ENCODE measurements at places on chromosomes 2 and 18.

DNA sequence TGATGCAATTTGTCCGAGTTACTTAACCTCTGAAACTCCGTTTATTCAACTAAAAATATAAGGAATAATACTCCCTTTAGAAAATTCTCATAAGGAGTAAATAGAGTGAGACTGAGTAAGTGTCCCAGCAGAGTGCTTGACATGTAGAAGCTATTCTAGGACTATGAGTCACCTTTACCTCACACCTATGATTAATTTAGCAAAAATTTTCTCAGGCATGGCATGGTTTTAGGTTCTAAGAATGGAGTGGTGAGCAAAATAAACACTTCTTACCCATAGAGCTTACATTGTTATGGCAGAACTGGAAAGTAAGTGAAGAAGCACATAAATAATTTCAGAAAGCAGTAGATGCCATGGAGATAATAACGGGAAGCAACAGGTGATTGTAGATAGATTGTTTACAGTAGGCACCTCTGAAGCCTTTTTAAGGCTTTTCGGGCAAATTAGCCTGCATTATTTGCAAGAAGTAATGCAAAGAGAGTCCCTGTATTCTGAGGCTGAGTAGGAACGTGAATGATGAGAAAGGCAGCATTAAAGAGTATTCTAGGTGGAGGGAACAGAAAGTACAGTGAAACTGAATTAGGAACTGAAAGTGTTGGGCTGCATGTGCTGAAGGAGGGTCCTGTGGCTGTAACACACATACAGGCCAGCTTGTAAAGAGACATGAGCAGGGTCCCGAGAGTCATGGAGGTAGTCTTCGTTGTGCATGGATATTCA is 209.2 kb downstream of the ZNF407 start:
- DNase-seq: peak; percentile 59

DNA sequence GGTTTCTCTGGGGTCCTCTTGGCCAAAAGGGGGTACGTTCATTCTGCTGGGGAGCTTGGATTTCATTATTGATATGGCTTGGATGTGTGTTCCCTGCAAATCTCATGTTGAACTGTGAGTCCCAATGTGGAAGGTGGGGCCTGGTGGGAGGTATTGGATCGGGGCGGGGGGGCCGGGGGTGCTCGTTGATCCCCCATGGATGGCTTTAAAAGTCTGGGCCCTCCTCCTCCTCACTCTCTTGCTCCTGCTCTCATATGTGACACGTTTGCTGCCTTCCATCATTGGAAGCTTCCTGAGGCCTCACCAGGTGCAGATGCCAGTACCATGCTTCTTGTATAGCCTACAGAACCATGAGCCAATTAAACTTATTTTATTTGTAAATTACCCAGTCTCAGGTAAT is 11.8 kb downstream of the DBI start:
- DNase-seq: no peak

DNA sequence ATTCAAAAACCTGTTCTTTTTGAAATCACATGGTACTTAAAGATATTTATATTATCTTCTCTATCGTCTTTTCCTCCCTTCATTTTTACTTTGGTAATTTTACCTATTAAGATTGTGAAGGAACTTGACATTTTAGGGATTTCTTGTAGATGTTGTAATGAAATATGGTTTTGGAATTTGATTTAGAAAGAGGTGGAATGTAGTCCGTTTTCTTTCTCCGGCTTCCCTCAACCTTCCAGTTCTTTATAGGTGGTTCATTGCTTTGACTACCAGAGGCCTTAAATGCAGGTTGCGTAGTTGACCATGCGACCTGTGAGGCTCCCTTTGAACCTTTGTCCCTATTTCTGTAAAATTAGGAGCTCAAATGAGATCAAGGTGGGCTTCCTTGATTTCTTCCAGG is 24.5 kb downstream of the ITGA6 start:
- DNase-seq: no peak

- no peak for DNase-seq
Observed at GRCh38 chr2:16661936-16662839, 3.4 kb downstream of the CYRIA start.

- DNase-seq: peak; percentile 88
Observed at GRCh38 chr2:231133365-231134099, 8.7 kb upstream of the HTR2B start.

DNA sequence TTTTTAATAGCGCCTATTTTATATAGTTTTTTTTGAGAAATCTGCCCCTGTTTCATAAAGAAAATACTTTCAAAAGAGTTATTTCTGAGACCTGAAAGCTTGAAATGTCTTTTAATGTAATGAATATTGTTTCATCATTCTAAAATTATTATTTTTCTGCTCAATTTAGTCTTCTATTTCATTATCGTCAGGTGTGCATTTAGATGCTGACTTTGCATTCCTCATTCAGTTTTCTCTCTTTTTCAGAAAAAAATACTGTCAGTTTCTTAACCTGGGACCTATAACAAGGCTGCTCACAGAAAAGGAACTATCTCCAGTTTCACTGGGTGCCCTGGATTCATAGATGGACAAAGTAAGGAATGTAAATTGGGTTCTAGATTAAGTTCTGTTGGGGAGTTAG is 1631.7 kb downstream of the SUCLG1 start:
- DNase-seq: no peak

- DNase-seq: no peak
Observed at GRCh38 chr2:194087089-194087958, 1569.7 kb upstream of the SLC39A10 start.

GRCh38 chr2:206368484-206368883 is 74.8 kb upstream of the ADAM23 start:
- no peak for DNase-seq

DNA sequence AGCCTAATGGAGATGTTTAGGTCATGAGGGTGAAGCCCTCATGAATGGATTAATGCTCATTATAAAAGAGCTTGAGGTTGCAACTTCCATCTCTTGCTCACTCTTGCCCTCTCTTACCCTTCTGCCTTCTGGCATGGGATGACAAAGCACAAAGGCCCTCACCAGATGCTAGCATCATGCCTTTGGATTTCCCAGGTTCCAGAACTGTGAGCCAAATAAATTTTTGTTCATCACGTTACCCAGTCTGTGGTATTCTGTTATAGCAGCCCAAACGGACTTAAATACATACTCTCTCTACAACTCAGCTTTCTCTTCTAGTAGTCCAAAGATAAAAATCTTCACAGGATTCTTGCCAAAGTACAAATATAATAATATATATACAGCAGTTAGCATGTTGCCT is 75.8 kb downstream of the LNPK start:
- DNase-seq: no peak

Data from fibroblast of villous mesenchyme (primary cell).